NCI-H524 (cell line): ENCODE measurements at places on chromosomes 2 and 18.

DNA sequence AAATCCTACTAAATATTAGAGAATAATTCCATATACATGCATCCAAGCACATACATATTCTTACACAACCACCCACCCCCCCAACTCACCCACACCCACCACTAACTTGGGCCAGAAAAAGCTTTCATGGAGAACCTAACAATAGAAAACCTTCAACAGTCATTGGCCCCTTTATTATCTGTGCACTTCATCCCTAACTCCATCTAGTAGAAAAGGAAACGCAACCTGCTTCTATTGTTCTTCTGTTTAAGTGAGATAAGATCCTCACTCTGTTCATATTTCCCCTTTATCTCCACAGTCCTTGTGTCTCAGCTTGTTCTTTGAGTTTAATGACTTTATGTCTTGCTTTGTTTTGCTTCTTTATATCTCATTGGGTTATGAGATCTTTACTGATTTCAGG, 1740.2 kb upstream of the CELF4 start:
- DNase-seq = no peak

GRCh38 chr18:34115409-34116081, 109.2 kb downstream of the NOL4 start:
- no peak for DNase-seq

GRCh38 chr2:172777431-172777830, 41.8 kb downstream of the RAPGEF4 start:
- DNase-seq = no peak

DNA sequence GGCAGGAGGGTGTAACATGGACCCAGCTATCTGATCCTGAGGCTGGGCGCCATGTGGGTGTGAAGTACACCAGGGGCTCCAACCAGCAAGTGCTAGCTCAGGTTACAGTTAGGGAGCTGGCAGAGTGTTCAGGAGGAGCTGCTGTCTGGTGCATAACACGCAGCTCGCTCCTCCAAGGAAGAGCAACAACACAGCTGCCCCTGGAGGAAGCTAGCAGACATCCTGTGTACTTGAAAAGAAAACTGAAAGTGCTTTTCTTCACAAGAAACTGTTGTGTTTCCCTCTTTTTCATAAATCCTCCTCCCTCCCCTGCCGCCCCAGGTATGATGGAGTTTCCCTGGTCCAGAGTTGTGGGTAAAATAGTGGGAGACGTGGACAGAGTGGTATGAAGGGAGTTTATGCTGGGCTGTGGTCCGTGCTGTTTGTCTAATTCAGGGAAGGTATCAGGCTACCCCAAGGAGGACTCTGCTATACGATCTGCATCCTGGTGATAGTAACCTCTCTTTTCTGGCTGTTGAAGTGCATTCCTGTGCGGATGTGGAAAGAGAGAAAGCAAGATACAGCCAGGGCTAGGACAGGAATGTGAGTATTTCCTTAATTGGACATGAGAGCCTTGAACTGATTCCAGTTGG, 6.1 kb upstream of the LBH start:
- DNase-seq = peak; percentile 93

DNA sequence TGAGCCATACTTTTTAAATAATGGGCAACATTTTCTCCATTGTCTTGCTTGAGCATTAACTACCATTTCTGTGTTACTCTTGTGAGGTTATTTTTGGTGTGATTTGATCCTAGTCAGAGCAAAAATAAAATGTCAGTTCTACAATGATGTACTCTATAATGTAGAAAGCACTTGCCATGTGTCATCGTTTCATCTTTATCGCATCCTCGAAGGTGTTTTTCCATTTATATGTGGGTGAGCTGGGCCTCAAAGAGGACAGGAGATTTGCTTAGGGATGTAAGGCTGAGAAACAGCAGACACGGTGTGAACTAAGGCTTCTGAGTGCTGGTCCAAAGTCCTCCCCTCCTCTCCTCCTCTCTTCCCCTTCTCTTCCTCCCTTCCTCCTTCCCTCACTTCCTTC, 199.8 kb downstream of the FAM210A start:
- no peak for DNase-seq

GRCh38 chr2:69210385-69210784, 176.6 kb downstream of the GFPT1 start:
- DNase-seq = no peak

- DNase-seq = peak; percentile 3
Observed at GRCh38 chr2:144505245-144505831, 14.6 kb downstream of the ZEB2 start.

- no peak for DNase-seq
Observed at GRCh38 chr2:59959944-59960343, 593.5 kb downstream of the BCL11A start.

DNA sequence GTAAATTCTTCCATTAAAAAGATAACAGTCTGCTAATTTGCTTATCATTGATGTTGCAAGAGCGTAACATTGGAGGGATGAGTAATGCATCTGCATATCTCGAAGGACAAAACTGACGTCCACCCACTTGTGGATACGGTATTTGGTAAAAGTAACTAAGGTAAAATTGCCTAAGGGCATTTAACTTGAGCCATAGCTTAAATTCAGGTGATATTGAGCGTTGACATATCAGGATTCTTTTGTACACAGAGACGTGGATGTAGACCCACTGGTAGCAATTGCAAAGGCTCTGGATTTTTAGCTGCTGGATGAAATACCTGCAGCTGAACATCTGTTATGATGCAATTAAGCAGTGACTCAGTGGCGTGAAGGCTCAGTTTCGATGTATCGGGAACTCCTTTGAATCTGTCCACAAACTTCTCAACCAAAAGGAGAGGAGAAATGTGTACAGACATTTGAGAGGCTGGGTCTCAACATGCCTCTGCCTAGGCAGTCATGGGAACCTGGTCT, 119.3 kb downstream of the SPTBN1 start:
- no peak for DNase-seq

DNA sequence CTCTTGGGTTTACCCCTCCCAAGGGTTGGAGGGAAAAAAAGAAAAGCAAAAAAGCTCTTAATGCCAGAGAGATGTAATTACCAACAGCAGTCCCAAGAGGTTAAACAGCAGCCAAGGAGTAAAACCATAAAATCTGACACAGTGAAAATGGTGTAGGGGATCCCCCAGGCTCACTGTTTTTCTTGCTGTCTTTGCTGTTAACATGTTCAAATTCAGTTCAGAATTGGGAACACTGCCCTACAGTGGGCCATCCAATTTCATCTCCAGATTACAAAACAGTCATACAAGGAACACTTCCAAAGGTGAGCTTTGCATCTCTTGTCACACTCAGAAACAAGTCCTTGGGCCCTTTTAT, 54.5 kb downstream of the PLEKHM3 start:
- no peak for DNase-seq
